ENCODE measurements at places on chromosomes 6 and 20. TPM values are rescaled to one million over a fixed set of nuclear protein-coding genes. Genes with fewer than 3 reads are reported as not detected.

Gene PRDM13
- polyA plus RNA-seq: not detected

Gene SPEF1
- 1.3 TPM for polyA plus RNA-seq

Gene SLC23A2
- 20.5 TPM for polyA plus RNA-seq

Gene LRRC73
- polyA plus RNA-seq: 1.1 TPM

Gene OPRM1
- not detected for polyA plus RNA-seq

Gene OPN5
- 0.48 TPM for polyA plus RNA-seq

Gene ID1
- polyA plus RNA-seq: 147 TPM

Gene RHAG
- 0.67 TPM for polyA plus RNA-seq

Gene KCNK16
- not detected for polyA plus RNA-seq

Gene CTAGE9
- polyA plus RNA-seq: not detected

Gene SCUBE3
- 43.1 TPM for polyA plus RNA-seq

Gene LINC00237
- polyA plus RNA-seq: not detected

Gene FAXC
- 5.4 TPM for polyA plus RNA-seq

Gene ARFGEF3
- polyA plus RNA-seq: 6.4 TPM

Gene TAGAP
- polyA plus RNA-seq: 0.92 TPM

Gene IL17F
- polyA plus RNA-seq: 0.28 TPM

Gene POLR3F
- polyA plus RNA-seq: 17.0 TPM

Gene GPR6
- not detected for polyA plus RNA-seq

Gene KIF25
- polyA plus RNA-seq: 0.82 TPM

Gene SGK2
- polyA plus RNA-seq: 41.6 TPM

Gene PNLDC1
- 0.25 TPM for polyA plus RNA-seq

Gene HUS1B
- not detected for polyA plus RNA-seq

Gene ZCCHC3
- polyA plus RNA-seq: 49.6 TPM

Gene POPDC3
- 0.26 TPM for polyA plus RNA-seq

Gene CLIC5
- 233 TPM for polyA plus RNA-seq

Gene JPH2
- polyA plus RNA-seq: 1.4 TPM

Gene TOMM34
- polyA plus RNA-seq: 45.9 TPM

Gene EBF4
- 27.1 TPM for polyA plus RNA-seq

Gene SLC44A4
- 43.8 TPM for polyA plus RNA-seq

Gene HLA-DQB2
- polyA plus RNA-seq: not detected

Gene POU3F2
- 0.10 TPM for polyA plus RNA-seq

Gene RAMACL
- polyA plus RNA-seq: 0.26 TPM

Gene APOM
- 91.6 TPM for polyA plus RNA-seq

Gene SLC39A7
- 121 TPM for polyA plus RNA-seq

Gene ECT2L
- 0.19 TPM for polyA plus RNA-seq
